ENCODE measurements at places on chromosomes 2 and 18. TPM values are rescaled to one million over a fixed set of nuclear protein-coding genes. Genes with fewer than 3 reads are reported as not detected.

DNA sequence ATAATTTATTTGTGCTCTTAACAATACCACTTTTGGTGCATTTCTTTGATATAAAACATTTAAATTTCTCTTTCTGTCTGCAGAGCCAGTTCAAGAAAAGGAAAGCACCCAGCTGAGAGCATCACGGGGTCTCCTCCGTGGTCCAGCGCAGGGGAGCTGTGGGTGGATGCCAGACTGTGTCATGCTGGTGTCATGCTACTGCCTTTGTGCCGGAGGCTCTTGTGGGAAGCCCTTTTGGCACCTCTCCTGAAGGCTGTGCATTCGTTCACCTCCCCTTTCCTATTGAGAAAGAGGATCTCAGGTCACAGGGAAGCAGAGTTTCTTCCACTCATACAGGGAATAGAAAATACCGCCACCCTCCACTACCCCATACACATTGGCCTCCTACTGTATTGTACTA is 450.4 kb downstream of the GALR1 start:
- no peak for DNase-seq

- DNase-seq, result no peak
Observed at GRCh38 chr2:46869621-46870020, 46.0 kb downstream of the MCFD2 start.

DNA sequence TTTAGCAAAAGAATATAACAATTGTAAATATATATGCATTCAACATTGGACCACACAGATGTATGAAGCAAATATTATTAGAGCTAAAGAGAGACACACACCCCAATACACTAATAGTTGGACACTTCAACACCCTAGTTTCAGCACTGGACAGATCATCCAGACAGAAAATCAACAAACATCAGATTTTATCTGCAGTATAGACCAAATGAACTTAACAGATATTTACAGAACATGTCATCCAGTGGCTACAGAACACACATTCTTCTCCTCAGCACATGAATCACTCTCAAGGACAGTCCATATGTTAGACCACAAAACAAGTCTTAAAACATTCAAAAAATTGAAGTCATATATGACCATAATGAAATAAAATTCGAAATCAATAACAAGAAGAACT is 22.1 kb upstream of the EVA1A start:
- no peak for DNase-seq

GRCh38 chr2:127143841-127144782 is 37.2 kb upstream of the BIN1 start:
- DNase-seq, result no peak

The POTEJ gene
- total RNA-seq, result 0.24 TPM

All from umbilical cord (tissue), 2 donors.